T-cell (primary cell): ENCODE measurements at places on chromosomes 11 and 22. TPM values are rescaled to one million over a fixed set of nuclear protein-coding genes. Genes with fewer than 3 reads are reported as not detected.

- no peak overlapping the region for H3K27ac ChIP-seq
- H3K4me3 ChIP-seq: no peak overlapping the region
- H3K4me1 ChIP-seq: no peaks in the 10 kb centered on the region
- H3K27me3 ChIP-seq: no peaks in the 10 kb centered on the region
- H3K36me3 ChIP-seq: no peaks in the 10 kb centered on the region
- no peak for DNase-seq
Observed at GRCh38 chr11:112837162-112837826, 123.9 kb upstream of the NCAM1 start.

DNA sequence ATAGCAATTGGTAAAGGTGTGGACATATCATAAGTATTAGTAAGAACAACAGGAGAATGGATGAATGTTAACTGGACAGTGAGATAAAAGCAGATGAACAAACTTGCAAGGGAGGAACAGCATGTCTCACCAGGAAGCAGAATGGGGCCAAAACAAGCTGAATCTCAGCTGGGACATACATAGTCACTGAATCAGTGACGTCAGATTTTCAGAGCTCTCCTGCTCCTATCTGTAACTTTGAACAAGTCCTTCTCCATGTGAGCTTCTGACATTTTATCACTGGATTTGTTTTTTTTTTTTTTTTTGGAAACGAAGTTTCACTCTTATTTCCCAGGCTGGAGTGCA is 118.7 kb downstream of the BBOX1 start:
- no peaks in the 10 kb centered on the region for H3K36me3 ChIP-seq
- H3K27me3 ChIP-seq: no peaks in the 10 kb centered on the region
- no peak for DNase-seq
- H3K27ac ChIP-seq: no peak overlapping the region
- H3K4me1 ChIP-seq: no peaks in the 10 kb centered on the region

- H3K36me3 ChIP-seq: no peaks in the 10 kb centered on the region
- no peak overlapping the region for H3K4me3 ChIP-seq
- H3K27me3 ChIP-seq: no peaks in the 10 kb centered on the region
- no peak overlapping the region for H3K27ac ChIP-seq
- DNase-seq: no peak
- no peaks in the 10 kb centered on the region for H3K4me1 ChIP-seq
Observed at GRCh38 chr11:105189581-105189980, 50.0 kb upstream of the CARD18 start.

Gene OR6X1
- not detected for total RNA-seq

DNA sequence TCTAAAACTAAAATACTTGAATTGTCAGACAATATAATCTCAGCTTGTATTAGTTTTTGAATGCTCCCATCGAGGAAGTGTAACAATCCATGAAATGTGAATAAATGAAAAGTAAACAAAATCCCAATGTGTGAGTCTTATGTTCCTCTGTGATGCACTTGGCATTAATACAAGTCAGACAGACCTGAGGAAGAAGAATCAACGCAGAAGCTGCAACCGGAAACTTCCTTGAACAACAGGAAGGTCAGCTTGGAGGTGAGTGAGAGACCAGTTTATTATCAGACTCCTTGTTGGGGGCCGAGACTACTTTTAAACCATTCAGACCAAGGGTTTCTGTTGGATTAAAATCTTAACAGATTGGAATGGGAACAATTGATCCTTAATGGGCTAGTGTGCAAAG is 24.2 kb downstream of the NUP50 start:
- no peak for DNase-seq
- H3K4me3 ChIP-seq: no peak overlapping the region
- no peak overlapping the region for H3K27ac ChIP-seq
- H3K4me1 ChIP-seq: no peaks in the 10 kb centered on the region

Gene PPP6R3
- total RNA-seq: 137 TPM

Gene SCUBE1
- total RNA-seq: 0.10 TPM

- no peaks in the 10 kb centered on the region for H3K36me3 ChIP-seq
- DNase-seq: no peak
- no peak overlapping the region for H3K4me3 ChIP-seq
- no peak overlapping the region for H3K27ac ChIP-seq
- H3K4me1 ChIP-seq: no peaks in the 10 kb centered on the region
Observed at GRCh38 chr11:73493956-73494598, 103.8 kb downstream of the FAM168A start.

GRCh38 chr11:126740846-126741245 is 259.7 kb downstream of the KIRREL3 start:
- no peaks in the 10 kb centered on the region for H3K36me3 ChIP-seq
- no peak overlapping the region for H3K4me3 ChIP-seq
- no peak for DNase-seq
- H3K4me1 ChIP-seq: no peaks in the 10 kb centered on the region
- no peak overlapping the region for H3K27ac ChIP-seq

- H3K36me3 ChIP-seq: no peaks in the 10 kb centered on the region
- peak; percentile 33 for DNase-seq
- peaks cover 6% of the 10 kb centered on the region for H3K4me1 ChIP-seq
Observed at GRCh38 chr11:85682330-85683305, 3.4 kb downstream of the CCDC89 start.

GRCh38 chr11:41400819-41401382 is 58.6 kb downstream of the LRRC4C start:
- H3K4me3 ChIP-seq: no peak overlapping the region
- H3K27ac ChIP-seq: no peak overlapping the region
- no peak for DNase-seq
- no peaks in the 10 kb centered on the region for H3K36me3 ChIP-seq
- H3K27me3 ChIP-seq: no peaks in the 10 kb centered on the region

Gene OR51F2
- not detected for total RNA-seq

Gene PIWIL4
- total RNA-seq: 2.7 TPM

GRCh38 chr11:44877571-44878497 is 72.8 kb downstream of the TP53I11 start:
- no peak overlapping the region for H3K4me3 ChIP-seq
- no peak for DNase-seq
- no peak overlapping the region for H3K27ac ChIP-seq
- H3K36me3 ChIP-seq: peaks cover 2% of the 10 kb centered on the region
- no peaks in the 10 kb centered on the region for H3K4me1 ChIP-seq

DNA sequence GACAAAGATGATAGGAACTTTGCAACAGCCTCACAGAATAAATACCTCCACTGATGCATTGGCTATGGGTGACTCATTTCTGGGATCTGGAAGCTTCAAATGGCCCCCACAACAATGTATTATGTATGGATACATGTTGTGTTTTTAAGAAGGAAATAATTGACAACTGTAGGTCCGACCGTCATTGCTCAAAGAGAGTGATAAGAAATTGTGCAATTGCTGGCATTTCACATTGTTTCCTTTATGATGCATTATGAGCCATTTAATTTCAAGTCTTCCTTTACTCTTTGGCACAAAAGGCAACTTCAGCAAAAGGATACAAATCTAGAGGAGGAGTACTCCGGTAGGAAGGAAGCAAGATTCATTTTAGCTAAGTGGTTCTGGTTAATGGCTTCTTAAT is 2.0 kb downstream of the ANO3 start:
- no peaks in the 10 kb centered on the region for H3K36me3 ChIP-seq
- no peak overlapping the region for H3K4me3 ChIP-seq
- no peak for DNase-seq

DNA sequence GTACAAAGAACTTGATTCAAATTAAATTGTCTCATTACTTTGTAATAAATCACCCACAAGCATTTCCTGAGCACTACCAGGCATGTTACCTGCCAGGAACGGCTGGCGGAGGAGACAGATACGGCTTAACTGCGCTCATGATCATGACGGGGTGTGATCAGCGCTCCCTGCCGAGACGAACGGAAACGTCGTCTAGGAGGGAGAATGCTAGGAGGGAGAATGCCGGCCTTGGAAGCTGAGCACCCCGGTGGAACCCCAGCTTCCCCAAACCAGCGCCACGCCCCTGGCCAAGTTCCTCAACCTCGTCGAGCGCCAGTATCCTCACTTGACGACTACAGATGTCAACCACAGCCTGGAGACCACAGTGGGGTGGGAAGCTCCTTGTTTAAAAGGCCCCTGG is 272.8 kb downstream of the CTTN start:
- H3K27me3 ChIP-seq: peaks cover 26% of the 10 kb centered on the region
- H3K4me1 ChIP-seq: no peaks in the 10 kb centered on the region
- H3K36me3 ChIP-seq: no peaks in the 10 kb centered on the region
- no peak overlapping the region for H3K4me3 ChIP-seq
- DNase-seq: no peak
- no peak overlapping the region for H3K27ac ChIP-seq

DNA sequence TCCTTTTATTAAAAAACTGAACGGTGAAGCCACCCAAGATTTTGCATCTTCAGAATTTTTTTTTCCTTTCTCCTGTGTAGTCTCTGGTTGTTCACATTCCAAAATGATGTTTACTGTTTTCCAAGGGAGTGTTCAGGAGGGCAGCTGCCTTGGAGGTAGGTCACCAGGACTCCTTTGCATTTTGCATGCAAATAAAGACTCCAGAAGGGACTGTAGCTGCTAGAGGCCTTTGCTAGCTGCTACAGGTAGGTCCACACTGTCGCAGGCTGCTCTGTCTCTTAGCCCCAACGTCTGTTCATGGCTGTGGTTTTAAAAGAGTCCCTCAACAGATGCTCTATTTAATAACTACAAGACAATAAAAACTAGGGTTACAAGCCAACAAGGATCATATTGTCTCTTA is 11.4 kb downstream of the CTSC start:
- peaks cover 26% of the 10 kb centered on the region for H3K4me1 ChIP-seq
- DNase-seq: no peak
- no peaks in the 10 kb centered on the region for H3K27me3 ChIP-seq
- H3K36me3 ChIP-seq: peaks cover 44% of the 10 kb centered on the region
- H3K27ac ChIP-seq: no peak overlapping the region

GRCh38 chr11:128189823-128190222 is 397.5 kb downstream of the ETS1 start:
- peaks cover 20% of the 10 kb centered on the region for H3K4me1 ChIP-seq
- H3K4me3 ChIP-seq: no peak overlapping the region
- H3K36me3 ChIP-seq: no peaks in the 10 kb centered on the region
- DNase-seq: no peak

GRCh38 chr22:24026056-24026455 is 15.0 kb downstream of the CABIN1 start:
- no peak for DNase-seq
- no peaks in the 10 kb centered on the region for H3K27me3 ChIP-seq
- H3K4me3 ChIP-seq: no peak overlapping the region

Gene SLC16A8
- total RNA-seq: not detected

GRCh38 chr22:39496131-39496838 is 5.8 kb upstream of the MIEF1 start:
- no peak overlapping the region for H3K27ac ChIP-seq
- H3K4me3 ChIP-seq: no peak overlapping the region
- H3K4me1 ChIP-seq: peaks cover 6% of the 10 kb centered on the region
- H3K36me3 ChIP-seq: no peaks in the 10 kb centered on the region

DNA sequence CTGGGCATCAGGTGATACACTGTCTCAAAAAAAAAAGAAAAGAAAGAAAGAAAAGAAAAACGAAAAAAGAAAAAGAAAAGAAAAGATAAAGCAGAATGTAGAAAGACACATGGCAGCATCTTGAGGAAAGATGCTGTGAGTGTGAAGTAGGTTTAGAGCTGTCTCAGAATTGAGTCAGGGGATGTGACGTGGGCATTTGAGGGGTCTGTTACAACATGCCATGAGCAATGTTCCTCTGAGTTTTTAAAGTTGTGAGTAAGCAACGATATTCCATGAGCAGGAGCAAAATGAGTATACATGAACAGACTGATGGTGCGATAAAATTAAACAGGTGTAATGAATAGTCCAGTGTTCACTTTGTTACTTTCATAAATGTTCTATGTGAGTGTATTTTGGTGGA is 11.3 kb upstream of the QSER1 start:
- no peak for DNase-seq
- H3K36me3 ChIP-seq: no peaks in the 10 kb centered on the region
- no peak overlapping the region for H3K4me3 ChIP-seq
- peaks cover 6% of the 10 kb centered on the region for H3K27me3 ChIP-seq

Gene LRRC75B
- total RNA-seq: 0.54 TPM

- H3K27me3 ChIP-seq: peaks cover 4% of the 10 kb centered on the region
- no peak for DNase-seq
- H3K4me3 ChIP-seq: no peak overlapping the region
- H3K27ac ChIP-seq: no peak overlapping the region
- no peaks in the 10 kb centered on the region for H3K4me1 ChIP-seq
- H3K36me3 ChIP-seq: no peaks in the 10 kb centered on the region
Observed at GRCh38 chr11:12765428-12765827, 91.2 kb downstream of the TEAD1 start.

GRCh38 chr11:107587306-107587979 is 3.5 kb upstream of the ELMOD1 start:
- peaks cover 23% of the 10 kb centered on the region for H3K4me1 ChIP-seq
- H3K36me3 ChIP-seq: no peaks in the 10 kb centered on the region
- DNase-seq: no peak
- peaks cover 31% of the 10 kb centered on the region for H3K27me3 ChIP-seq
- H3K27ac ChIP-seq: no peak overlapping the region

Gene P4HA3
- not detected for total RNA-seq

Gene ALG8
- 31.8 TPM for total RNA-seq

DNA sequence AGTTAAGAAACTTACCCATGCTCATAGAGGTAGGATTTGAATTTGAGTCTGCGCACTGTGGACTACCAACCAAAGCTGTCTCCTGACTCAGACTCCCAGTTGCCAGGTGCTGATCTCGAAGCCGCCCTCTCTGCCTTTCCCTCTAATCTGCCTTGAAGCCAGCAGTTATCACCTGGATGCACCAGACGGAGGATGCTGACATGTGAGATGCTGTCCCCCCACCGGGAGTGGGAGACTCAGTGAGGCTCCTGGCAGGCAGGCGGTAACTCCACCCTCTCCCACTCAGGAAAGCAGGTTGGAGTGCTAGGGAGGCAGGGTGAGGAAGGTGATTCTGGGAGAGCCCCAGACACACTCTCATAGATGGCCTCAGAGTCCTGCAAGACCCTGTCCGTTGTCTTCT is 40.4 kb downstream of the KIAA1671 start:
- H3K27ac ChIP-seq: no peak overlapping the region
- peaks cover 35% of the 10 kb centered on the region for H3K27me3 ChIP-seq
